ENCODE measurements at places on chromosomes 5 and 9.

GRCh38 chr9:1208157-1208556 lies 158.0 kb downstream of the DMRT2 start:
- no peak for DNase-seq

DNA sequence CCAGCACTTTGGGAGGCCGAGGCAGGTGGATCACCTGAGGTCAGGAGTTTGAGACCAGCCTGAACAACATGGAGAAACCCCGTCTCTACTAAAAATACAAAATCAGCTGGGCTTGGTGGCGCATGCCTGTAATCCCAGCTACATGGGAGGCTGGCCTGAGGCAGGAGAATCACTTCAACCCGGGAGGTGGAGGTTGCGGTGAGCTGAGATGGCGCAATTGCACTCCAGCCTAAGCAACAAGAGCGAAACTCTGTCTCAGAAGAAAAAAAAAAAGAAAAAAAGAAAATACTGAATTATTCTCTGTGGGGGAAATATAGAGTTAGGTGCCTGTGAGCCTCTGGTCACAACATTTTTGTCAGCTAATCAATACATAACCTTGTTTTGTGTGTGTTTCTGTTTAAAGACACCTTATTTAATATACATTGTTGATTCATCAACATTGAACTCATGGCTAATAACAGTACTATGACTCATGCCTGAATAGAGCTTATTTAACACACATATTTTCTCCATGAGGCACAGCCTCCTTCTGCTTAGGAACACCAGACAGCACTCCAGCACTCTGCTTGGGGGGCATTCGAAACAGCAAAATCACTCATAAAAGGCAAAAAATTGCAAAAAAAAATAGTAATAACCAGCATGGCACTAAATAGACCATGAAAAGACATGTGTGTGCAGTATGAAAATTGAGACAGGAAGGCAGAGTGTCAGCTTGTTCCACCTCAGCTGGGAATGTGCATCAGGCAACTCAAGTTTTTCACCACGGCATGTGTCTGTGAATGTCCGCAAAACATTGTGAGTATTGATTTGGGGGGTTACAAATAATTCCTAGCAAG lies at the start of gene IL31RA:
Gene IL31RA (plus strand): TSS at position 519 of the 836 bp plus-strand sequence. CDS start 214 bp downstream, at position 733.
- no peak for DNase-seq

DNA sequence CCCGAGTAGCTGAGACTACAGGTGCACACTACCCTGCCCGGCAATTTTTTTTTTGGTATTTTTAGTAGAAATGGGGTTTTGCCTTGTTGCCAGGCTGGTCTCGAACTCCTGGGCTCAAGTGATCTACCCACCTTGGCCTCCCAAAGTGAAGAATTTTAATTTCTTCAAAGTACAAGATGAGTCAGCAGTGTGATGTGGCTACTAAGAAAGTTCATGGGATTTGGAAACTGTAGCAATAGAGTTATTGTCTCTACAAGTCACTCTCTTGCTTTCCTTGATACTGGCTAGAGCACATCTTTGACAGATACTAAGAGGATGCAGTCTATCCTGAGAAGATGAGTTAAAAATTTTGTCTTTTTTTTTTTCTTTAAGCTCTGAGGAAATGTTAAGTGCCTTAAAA lies 1.6 kb downstream of the CREB3 start:
- DNase-seq, result no peak

DNA sequence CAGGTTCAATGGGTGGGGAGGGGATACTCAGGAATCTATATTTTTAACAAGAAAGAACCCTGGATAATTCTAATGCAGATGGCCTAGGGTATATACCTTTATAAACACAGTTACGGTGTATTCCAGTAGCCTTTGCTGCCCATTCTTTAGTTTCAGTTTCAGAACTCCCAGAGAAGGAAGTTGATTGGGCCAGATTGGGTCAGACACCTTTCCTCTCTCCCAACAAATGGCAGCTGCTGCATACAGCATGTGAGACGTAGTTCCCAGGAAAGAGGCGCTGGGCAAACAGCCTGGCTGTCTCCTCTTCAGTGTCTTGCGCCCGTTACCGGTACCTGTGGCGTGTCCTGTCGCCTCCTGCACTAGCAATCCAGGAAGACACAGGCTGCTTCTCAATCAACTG lies 20.4 kb downstream of the ACO1 start:
- no peak for DNase-seq

DNA sequence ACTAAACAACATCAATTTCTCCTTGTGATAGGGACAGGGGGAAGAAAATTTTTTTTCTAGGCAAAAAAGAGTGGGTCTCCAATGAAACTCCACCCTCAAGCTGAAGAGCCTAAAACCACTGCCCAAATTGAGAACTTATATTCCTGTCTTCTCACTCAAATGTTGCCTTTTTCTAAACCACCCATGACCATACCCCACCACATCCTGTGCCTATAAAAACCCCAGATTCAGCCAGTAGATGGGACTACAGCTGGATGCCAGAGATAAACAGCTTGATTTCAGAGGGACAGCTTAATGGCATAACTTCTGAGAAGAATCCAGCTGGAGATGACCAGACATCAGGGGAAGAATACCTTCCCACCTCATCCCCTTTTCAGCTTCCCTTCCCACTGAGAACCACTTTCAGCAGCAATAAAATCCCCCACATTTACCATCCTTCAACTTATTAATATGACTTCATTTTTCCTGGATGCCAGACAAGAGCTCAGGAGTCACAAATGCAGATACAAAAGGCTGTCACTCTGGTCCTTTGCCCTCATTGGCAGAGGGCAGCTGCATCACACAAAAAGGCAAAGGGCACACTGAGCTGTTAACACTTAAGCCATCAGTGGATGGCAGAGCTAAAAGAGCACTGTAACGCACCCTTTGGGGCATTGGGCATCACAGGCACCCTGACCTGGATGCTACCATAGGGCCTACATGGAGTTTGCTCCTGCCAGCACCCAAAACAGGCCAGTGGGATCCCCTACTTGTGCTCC lies 972.5 kb upstream of the CTNND2 start:
- no peak for DNase-seq

- peak; percentile 25 for DNase-seq
These were observed 668 bp downstream of the GLIS3 start for GRCh38 chr9:4299005-4299795.

DNA sequence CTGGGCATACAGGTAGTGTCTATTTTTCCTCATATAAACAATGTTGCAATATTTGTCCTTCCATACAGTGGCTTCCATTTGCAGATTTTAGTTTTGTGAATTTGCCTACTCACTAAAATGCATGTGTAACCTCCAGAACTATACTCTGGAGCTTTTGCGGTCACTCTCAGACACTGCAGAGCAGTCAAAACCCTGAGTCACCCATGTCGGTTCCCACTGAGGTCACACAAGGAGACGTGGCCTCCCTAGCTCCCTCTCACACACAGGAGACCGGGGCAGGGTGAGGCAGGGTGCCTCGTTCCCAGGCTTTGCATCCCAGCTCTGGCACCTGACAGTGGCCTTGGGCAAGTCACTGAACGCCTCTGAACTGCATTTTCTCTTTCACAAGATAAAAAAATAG lies 55.5 kb upstream of the ZNF354A start:
- no peak for DNase-seq

- no peak for DNase-seq
These were observed 5.9 kb downstream of the GDNF start for GRCh38 chr5:37833990-37834389.

DNA sequence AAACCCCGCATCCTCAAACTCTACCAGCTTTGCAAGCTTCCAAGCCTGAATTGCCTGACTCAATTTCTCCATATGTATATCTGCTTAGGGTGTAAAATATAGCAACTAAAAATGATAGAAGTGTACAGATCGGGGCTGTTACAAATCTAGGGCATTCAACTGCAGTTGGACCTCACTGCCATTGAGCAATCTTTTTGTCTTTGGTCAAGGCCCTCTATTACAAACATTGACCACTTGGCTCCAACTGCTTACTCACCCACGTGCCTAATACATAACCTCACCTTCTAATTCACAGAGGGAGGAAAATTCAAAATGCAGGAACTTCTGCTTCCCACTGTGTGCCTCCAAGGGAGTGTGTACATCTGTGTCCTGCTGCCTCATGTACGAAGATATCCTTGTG lies 10.0 kb downstream of the LRRC70 start:
- DNase-seq, result no peak

- DNase-seq, result no peak
These were observed 57.3 kb downstream of the UBE2QL1 start for GRCh38 chr5:6505783-6506557.

DNA sequence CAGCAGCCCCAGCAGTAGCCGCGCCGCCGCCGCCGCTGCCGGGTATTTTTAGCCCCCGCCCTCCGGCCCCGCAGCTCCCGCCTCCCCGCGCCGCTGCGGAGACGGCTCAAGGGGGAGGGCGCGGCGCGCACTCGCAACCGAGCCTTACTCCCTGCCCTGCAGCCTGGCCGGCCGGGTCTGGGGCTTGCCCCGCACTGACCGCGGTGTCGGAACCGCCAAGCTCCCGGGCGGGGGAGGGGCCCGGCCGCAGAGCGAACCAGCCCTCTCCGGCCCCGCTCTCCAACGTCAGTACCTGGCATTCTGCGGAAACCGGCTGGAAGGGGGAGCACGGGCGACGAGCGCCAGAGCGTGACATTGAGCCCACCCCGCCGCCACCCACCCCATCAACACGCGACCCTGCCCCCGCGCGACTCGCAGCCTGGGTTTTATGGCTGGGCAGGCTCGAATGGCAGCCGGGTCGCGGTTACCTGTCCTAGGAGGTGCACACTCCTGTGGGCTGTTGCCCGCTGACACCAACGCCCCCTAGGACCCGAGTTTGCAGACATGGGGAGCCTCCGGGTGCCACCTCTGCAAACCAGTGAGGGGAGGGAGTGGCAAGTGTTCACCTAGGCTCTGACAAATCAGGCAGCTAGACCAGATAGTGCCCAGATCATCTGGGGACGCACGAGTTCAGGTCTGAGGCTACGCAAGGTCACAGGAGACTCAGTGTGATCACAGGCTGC lies at the start of gene ACSL6:
Gene ACSL6 (minus strand): TSS at position 37 of the 722 bp plus-strand sequence. CDS start 105 bp downstream, outside the sequence.
- DNase-seq, result no peak

- DNase-seq, result no peak
These were observed 53.7 kb upstream of the KCNIP1 start for GRCh38 chr5:170450061-170450669.

DNA sequence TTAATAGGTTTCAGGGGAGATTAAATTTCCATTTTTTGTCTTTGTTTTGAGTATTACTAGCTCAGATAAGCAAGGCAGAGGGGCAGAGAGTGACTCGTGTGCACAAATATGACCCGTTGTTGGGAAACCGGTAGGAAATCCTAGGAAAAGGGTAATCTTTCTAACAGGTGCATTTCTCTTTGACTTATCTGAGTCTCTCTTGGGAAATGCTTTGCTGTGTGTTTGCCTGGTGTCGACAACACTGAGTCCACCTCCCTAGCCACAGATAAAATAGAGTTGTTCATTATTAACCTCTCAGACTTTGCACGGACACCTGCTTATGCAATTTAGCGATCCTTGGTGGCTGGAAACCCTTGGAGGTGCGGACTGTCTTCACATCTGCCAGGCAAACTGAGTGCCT lies 164.2 kb downstream of the FGF1 start:
- no peak for DNase-seq

- no peak for DNase-seq
These were observed 30.4 kb downstream of the SLC31A2 start for GRCh38 chr9:113181165-113181564.

DNA sequence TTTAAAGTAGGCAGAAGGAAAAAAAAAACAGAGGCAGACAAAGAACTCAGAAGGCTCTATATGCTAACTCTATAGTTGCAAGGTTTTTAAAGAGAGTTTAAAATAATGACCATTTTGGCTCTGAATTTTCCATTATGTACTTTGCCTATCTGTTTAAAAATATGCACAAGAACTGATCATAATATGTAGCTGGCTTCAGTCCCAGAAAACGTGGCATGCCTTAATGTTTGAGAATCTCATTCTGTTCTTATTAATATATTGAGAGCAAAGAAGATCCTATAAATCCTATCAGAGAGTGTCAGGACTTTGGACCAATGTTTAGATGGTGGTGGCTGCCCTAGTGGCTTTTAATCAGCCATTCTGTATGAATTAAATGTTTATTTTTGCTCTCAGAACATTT lies 121.5 kb downstream of the JMY start:
- DNase-seq, result no peak

GRCh38 chr9:16206518-16206917 lies 653.7 kb downstream of the CCDC171 start:
- no peak for DNase-seq

DNA sequence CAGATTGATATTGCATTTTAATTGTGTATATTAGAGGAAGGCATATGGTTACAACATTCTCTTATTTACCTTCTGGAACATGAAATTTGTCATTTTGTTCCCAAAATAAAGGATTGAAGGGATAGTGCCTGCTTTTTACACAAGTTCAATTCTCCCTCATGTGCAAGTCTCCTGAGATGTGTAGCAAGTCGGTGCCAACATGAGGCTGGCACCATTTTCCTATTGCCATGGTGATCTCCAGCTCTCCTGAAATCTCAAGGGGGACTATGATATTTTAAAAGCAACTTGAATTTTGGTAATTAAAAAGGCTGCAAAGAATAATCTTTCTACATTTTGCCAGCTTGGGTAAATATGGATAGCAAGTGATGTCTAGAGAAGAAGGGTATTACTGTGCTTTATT lies 693.3 kb upstream of the WWC1 start:
- no peak for DNase-seq

DNA sequence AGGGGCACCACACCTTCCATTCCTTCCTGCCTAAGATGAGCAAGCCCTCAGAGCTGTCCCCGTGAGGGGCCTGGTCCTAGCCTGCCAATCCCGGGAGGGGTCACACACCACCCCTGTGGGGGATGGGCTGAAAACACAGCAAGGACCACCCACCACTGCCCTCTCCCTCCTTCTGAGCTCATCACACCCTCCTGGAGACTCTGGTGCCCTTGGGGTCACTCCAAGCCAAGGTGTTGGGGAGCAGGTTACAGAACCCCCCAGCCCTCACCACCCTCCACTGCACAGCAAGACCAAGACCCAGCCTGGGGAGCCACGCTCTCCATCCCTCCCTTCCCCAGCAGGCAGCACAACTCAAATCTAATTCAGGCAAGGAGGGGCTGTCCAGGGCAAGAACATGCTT lies 60.5 kb upstream of the PPP1R26 start:
- no peak for DNase-seq

- no peak for DNase-seq
These were observed 474.4 kb downstream of the RASEF start for GRCh38 chr9:82588301-82589180.

- DNase-seq, result no peak
These were observed 5.6 kb downstream of the NANS start for GRCh38 chr9:98062161-98062560.

- DNase-seq, result no peak
These were observed 193.8 kb downstream of the SMARCA2 start for GRCh38 chr9:2208991-2209390.

DNA sequence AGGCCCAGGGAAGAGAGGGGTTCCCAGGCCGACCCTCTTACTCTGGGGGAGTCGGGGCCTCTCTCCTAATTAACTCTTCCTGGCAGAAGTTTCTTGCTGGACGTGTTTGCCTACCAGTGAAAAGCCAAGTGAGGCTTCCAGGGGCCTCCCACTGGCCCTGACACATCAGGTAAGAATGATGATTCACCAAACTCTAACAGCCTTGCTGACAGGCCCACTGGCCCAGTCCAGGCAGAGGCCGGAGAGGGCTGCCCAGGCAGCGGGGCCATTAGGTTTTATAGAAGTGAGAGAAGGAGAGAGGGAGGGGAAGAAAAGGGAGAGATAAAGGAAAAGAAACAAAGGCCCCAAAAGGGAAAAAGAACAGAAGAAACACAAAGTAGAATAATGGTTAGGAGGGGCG lies 50.8 kb upstream of the FOXE1 start:
- no peak for DNase-seq
